ENCODE measurements at places on chromosomes 13 and 19.

DNA sequence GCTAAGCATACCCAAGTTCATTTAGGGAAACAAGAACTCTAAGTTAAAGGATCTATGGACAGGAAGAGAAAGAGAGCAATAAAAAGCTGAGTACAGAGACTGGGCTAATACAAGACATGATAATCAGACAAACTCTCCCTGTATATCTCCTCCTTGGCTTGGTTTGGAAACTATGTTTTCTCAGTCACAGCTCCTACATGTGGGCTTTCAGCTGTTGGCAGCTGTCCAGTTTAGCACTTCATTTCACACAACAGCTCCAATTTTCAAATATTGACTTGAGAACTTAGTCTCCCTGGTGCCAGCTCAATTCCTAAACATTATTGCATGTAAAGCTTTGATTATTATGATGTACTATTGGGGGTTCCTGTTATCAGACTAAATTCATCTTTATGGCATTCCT lies 222.8 kb upstream of the OBI1 start:
- DNase-seq: peak; percentile 54

DNA sequence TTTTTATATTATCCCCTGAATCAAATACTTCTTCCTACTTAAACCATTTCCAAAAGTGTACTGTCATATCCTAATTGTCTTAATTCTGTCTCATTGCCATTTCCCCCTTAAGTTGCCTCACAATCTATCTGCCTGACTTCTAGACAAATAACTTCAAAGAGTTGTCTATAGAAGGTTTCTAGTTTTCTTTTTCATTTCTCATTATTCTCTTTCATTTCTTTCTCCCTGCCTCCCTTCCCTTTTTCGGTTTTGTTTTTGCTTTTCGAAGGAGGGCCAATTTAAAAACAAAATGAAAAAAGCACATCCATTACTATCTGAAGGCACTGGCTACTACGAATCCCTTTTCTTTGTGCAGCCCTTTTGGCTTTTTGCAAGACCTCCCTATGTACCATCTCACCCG lies 367.2 kb downstream of the DNAJC15 start:
- DNase-seq: no peak

DNA sequence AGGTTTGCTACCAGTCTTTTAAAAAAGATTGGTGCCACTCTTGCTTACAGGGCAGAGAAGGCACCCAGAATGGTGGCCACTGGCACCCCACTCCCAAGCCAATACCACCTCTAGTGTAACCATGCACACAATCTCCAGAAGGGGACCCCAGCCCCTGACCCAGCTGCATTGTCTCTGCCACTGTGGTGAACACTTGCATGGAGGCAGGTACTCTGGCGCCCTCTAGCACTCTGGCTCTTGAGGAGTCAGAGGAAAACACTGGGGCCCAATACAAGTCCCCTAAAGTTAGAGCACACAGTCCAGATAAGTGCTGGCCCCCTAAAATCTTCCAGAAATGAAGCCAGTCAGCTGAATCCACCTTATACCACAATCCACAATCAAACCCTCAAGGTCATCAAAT lies 6.0 kb downstream of the ERVV-1 start:
- DNase-seq: no peak

GRCh38 chr19:6754136-6754535 lies 13.1 kb downstream of the SH2D3A start:
- DNase-seq: no peak

DNA sequence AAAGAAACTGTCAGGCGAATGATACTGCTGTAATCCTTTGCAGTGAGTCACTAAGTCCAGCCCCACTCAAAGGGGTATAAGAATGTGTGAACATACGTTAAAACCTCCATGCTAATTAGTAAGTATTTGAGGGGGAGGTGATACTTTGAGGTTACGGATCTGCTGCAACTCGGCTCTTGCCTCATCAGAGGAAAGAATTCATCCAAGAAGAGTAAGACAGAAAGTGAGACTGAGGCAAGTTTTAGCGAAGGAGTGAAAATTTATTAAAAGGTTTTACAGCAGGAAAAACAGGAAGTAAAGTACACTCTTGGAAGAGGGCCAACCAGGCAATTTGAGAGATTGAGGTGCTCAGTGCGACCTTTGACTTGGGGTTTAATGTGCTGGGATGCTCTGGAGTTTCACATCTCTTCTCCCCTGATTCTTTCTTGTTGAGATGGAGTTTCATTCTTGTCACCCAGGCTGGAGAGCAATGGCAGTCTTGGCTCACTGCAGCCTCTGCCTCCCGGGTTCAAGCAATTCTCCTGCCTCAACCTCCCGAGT lies 9.8 kb downstream of the CLEC4M start:
- DNase-seq: no peak

GRCh38 chr19:16272945-16273344 lies 51.7 kb upstream of the KLF2 start:
- DNase-seq: no peak
